ENCODE measurements at places on chromosomes 4 and X. TPM values are rescaled to one million over a fixed set of nuclear protein-coding genes. Genes with fewer than 3 reads are reported as not detected.

Gene FRG1
- 25.9 TPM for total RNA-seq

Gene CTAG2
- not detected for total RNA-seq

Gene BTK
- total RNA-seq = 0.09 TPM

Gene MGST2
- total RNA-seq = 69.4 TPM

Gene HPSE
- total RNA-seq = 1.3 TPM

Gene NMU
- total RNA-seq = 0.72 TPM

Gene STS
- 2.2 TPM for total RNA-seq

Gene ATP2B3
- total RNA-seq = under 0.01 TPM

Gene ATP1B4
- total RNA-seq = not detected

Gene TMEM150C
- 3.0 TPM for total RNA-seq

Gene GYG2
- total RNA-seq = under 0.01 TPM

Gene EFHC2
- not detected for total RNA-seq

Gene ZNF185
- 27.8 TPM for total RNA-seq

Gene MUC7
- not detected for total RNA-seq

Gene TMEM144
- total RNA-seq = 6.4 TPM

Gene RAP2C
- 15.6 TPM for total RNA-seq

Gene VCX2
- not detected for total RNA-seq

Gene WAS
- 0.09 TPM for total RNA-seq

Gene F8
- 0.81 TPM for total RNA-seq

Gene ADGRG2
- total RNA-seq = 0.09 TPM

Gene NPY1R
- total RNA-seq = 0.09 TPM

Gene MTNR1A
- not detected for total RNA-seq

Gene FHDC1
- total RNA-seq = under 0.01 TPM

Gene INTU
- total RNA-seq = 2.5 TPM

Gene NAP1L3
- total RNA-seq = 0.18 TPM

Gene ZMYM3
- 10.4 TPM for total RNA-seq

Gene VCX3A
- not detected for total RNA-seq

Gene NWD2
- total RNA-seq = not detected

Gene SUPT20HL2
- not detected for total RNA-seq

Gene GPM6B
- total RNA-seq = 2.4 TPM

Gene ASB9
- total RNA-seq = 7.6 TPM

Gene SEC24D
- total RNA-seq = 60.1 TPM

Gene MBTPS2
- 6.9 TPM for total RNA-seq

Gene DGKK
- not detected for total RNA-seq
